ENCODE measurements at places on chromosomes 3 and 15.

DNA sequence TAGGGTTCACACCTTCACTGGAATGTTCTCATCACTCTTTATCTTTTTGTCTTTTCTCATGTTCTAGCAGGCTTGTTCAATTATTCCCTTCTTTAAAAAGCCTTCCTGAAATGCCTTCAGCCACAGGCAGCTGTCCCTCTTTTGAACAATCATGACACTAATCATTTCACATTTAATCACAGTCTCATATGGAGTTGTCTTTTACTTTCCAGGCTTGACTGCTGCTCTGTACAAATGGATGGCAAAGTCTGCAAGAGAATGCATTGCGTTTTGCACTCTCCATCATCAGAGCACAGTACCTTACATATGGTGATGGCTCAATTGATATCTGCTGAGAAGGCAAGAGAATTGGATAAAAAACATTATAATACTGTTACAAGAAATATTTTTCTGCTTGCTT, 529.8 kb downstream of the DIPK2A start:
- DNase-seq, result no peak

GRCh38 chr3:43423142-43423541, 136.8 kb downstream of the SNRK start:
- no peak for DNase-seq

DNA sequence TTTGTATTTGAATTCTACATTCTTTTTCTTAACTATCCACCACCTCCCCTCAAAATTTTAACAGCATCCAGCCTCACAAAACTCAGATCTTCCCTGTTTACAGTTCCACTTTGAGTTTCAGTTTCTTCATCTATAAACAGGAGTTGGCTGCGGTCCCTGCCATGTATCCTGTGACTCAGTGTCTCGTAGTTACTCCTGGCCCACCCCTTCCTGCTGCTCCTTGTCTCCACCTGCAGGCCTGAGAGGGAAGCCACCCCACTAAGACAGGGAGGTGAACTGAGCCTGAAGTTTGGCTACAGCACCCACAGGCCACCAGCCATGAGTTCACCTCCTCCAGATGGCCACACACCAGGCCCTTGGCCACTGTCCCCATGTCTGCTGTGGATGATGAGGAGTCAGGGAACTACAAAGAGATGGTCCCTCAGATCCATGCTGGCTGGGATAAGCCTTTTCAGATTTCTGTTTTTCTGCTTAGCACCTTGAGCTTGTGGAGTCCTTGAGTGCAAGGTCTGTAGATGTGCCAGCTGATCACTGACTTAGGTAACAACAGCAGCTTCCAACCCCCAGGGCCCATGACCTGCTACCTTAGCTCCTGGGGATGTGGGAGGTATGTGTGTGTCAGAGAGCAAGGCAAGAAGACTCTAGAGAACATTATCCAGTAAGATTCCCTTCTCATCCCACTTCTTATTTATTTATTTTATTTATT, 37.5 kb downstream of the CD86 start:
- DNase-seq, result peak; percentile 68

GRCh38 chr15:78650022-78650421, 9.0 kb upstream of the CHRNB4 start:
- no peak for DNase-seq

GRCh38 chr15:78808550-78808949, 2.7 kb downstream of the ADAMTS7 start:
- peak; percentile 73 for DNase-seq

DNA sequence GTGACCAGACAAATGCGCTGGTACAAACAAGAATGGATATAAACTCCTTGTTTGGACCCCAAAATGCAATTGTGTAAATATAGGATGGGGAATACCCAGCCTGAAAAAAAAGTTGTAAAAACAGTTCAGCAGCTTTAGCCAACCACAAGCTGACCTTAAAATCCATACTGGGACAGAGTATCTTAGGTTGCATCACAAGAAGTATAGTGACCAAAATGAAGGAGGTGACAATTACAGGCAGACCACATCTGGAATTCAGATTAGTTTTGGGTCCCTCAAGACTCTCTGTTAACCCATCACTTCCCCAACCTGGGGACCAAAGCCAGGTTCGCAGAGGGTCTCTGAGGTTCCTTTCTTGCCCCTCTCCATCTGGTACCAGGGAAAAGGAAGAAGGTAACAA, 115.9 kb upstream of the PRR20G start:
- no peak for DNase-seq

GRCh38 chr3:179288845-179289244, 34.0 kb upstream of the ZNF639 start:
- no peak for DNase-seq

DNA sequence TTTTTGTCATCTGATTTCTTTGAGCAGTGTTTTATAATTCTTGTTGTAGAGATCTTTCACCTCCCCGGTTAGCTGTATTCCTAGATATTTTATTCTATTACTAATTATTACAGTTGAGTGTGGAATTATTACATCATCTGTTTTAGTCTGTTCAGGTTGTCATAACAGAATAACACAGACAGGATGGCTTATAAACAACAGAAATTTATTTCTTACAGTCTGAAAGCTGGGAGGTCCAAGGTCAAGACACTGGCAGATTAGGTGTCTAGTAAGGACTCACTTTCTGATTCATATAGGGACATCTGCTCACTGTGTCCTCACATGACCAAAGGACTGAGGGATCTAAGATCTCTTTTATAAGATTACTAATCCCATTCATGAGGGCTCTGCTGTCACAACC, 121.3 kb upstream of the THBS1 start:
- no peak for DNase-seq

GRCh38 chr15:95644100-95644875, 686.2 kb upstream of the NR2F2 start:
- no peak for DNase-seq

- no peak for DNase-seq
These were observed 113.7 kb downstream of the OXSM start for GRCh38 chr3:25903371-25904129.

- DNase-seq, result no peak
These were observed 86.9 kb downstream of the CDIN1 start for GRCh38 chr15:36666228-36666905.

GRCh38 chr15:72760590-72761260, 22.8 kb downstream of the ADPGK start:
- no peak for DNase-seq

GRCh38 chr3:81320862-81321261, 440.6 kb downstream of the GBE1 start:
- DNase-seq, result no peak

DNA sequence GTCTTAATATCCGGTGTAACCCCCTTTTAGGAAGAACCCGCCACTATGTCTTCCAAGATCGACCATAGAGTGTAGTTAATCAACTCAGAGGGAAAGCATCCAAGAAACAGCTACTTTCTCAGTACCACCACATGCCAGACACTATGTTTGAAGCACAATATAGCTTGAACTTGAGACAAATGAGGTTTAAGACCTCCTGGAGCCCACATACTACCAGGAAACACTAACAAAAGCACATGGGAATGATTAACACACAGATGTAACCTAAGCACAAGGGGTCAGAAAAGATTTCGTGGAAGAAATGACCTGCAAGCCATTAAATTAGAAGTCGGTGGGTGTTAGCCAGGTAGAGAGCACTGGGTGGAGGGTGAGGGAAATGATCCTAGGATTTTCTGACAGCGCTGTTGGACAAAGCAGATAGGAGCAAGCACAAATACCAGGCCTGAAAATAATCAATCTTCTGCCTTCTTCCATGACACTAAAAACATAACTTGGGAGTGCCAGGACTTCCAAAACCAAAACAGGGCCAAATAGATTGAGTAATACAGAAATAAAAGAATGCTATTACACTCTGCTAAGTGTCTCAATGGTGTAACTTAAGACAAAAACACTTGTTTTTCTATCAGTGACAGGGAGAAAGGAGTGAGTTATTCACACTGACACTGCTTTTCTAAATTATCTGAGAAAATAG, 213.7 kb downstream of the FOXP1 start:
- no peak for DNase-seq

DNA sequence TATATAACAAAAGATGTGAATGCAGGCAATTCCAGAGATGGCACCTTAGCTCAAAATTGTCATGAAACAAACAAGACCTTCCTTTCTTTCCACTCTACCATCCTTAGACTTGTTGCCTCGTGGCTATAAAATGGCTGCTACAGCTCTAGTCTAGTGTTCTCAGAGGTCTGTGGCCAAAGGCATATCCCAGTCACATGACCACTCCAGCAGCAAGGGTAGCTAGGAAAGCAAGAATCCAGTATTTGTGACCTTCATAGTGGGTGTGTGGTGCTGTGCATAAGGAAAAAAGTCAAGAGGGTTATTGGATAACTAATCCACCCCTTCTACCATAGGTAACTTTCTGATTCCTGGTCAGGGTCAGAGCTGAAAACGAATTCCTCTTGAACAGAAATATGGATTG, 27.1 kb upstream of the LIPC start:
- no peak for DNase-seq

DNA sequence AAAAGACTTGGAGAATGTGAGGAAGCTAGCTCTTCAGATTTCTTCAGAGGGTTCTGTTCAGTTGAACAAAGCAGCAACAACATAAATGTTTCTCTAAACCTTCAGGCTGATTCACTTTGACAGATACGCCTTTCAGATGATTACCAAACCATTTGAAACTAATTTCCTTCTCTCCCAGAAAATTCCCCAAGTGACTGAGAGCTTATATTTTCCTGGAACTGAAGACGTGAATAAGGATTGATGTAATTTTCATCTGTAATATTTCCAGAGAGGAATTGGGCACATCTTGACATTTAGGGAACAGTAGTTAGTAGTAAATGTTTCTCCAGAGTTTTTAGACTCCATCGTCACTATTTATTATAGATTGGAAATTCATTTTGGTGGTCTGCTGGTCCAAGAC, 108.6 kb upstream of the AADACL2 start:
- DNase-seq, result no peak

GRCh38 chr3:14274612-14274936, 96.0 kb downstream of the LSM3 start:
- no peak for DNase-seq

- no peak for DNase-seq
These were observed 80.3 kb downstream of the NUP210 start for GRCh38 chr3:13339833-13340232.

GRCh38 chr3:132543011-132543739, 53.9 kb upstream of the ACKR4 start:
- DNase-seq, result no peak

DNA sequence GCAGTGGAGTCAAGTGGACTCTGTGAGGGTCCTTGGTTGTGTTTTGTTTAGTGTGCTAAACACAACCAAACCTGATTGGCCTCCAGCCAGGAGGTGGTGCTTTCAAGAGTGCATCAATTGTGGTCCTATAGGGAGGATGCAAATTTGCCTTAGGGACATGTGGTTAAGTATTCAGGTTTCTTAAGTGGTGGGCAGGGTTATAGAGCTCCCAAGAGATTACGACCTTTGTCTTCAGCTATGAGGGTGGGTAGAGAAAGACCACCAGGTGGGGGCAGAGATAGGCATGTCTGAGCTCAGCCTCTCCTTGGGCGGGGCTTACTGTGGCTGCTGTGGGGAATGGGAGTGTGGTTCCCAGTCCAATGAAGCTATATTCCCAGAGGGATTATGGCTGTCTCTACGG, 186.6 kb downstream of the SQOR start:
- DNase-seq, result no peak

- no peak for DNase-seq
These were observed 51.6 kb downstream of the WNT5A start for GRCh38 chr3:55435491-55435890.

DNA sequence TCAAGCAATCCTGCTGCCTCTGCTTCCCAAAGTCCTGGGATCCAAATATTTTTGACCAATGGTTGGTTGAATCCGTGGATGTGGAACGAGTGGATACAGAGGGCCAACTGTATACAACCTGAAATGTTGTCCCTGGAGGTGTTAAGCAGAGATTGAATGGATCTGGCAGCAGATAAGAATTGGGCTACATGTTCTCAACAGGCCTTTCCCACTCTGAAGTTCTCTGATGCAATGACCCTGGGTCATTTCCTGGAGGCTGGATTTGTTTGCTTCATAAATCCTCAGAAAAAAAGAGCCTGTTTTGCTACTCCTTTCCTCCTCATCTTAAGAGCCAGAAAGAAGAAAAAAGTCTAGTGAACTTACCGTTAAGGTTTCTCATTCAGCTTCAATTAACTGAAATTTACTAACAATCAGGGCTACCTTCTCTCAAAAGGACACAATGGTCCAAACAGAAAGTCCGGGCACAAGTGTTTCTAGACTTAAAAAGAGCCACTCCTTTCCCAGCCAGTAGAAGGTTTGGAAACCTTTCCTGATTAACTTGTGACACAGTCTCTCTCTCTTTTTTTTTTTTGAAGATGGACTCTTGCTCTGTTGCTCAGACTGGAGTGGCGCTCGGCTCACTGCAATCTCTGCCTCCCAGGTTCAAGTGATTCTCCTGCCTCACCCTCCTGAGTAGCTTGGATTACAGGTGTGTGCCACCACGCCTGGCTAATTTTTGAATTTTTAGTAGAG, 6.5 kb downstream of the ARHGEF3 start:
- no peak for DNase-seq

DNA sequence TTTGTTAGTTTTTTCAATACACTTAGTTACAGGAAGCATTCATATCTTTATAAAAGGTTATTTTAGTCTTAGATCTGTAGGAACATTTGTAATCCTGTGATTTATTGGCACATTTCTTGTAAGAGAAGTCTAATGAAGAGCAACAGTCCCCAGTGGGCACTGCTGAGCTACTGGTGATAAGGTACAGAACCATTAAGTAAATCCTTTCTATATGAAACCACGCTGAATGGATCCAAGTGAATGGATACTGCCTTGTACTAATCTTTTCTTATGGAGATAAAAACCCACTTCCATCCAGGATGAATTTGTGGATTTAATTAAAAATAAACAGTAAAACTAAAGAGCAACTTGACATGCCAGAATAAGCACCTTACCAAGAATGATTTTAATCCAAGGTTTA, 64.0 kb downstream of the SHQ1 start:
- no peak for DNase-seq

GRCh38 chr15:65245096-65245856, 34.0 kb upstream of the CILP start:
- no peak for DNase-seq
